ENCODE measurements at places on chromosomes 3 and 15.

DNA sequence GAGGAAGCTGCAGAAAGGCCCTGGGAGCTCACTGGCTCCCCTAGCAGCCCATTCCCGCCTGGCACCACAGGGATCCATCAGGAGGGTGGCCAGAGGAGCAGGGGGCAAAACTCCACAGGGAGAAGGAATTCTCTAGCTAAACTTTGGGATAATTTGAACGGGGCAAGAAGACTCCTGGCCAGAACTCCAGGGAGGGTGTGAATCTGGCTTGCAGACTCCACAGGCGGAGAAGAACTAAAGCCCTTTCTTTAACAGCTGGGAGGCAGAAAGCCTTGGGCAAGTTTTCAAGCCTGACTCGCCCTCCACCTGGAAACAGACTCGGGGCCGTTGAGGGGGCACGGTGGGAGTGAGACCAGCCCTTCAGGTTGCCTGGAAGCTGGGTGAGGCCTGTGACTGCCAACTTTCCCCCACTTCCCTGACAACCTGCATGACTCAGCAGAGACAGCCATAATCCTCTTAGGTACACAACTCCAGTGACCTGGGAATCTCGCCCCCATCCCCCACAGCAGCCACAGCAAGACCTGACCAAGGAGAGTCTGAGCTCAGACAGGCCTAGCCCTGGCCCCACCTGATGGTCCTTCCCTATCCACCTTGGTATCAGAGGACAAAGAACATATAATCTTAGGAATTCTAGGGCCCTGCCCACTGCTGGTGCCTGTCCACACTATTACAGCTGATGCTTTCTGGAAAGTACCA lies 28.6 kb downstream of the SLC27A2 start:
- DNase-seq: no peak

DNA sequence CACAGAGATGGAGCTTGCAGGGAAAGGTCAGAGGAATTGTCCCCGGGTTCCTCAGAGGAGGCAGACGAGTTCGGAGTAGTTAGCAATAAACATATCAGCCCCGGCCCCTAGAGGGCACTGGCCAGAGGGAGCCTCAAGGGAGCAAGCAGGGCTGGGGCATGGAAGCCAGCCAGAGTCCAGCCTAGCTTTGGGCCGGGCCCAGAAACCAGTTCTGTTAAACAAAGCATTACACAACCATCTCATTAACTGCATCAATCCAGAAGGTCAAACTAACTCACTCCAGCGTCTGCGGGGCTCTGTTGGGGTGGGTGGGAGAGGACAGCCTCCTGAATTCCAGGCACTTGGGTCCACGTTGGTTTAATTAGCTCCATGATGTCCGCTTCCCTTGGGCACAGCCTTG lies 41.0 kb upstream of the IREB2 start:
- no peak for DNase-seq

GRCh38 chr15:39442898-39443297 lies 138.0 kb upstream of the THBS1 start:
- DNase-seq: no peak

- peak; percentile 17 for DNase-seq
Measured at GRCh38 chr15:58852347-58852746, 81.1 kb downstream of the SLTM start.

- no peak for DNase-seq
Measured at GRCh38 chr15:51161491-51162220, 67.0 kb upstream of the TNFAIP8L3 start.

- no peak for DNase-seq
Measured at GRCh38 chr15:68429691-68430470, 2.1 kb downstream of the ITGA11 start.
